GM23338 (cell line): ENCODE measurements at places on chromosomes 3 and 15.
A peak's percentile ranks its signal among the peaks of the same experiment; 100 is the strongest.

DNA sequence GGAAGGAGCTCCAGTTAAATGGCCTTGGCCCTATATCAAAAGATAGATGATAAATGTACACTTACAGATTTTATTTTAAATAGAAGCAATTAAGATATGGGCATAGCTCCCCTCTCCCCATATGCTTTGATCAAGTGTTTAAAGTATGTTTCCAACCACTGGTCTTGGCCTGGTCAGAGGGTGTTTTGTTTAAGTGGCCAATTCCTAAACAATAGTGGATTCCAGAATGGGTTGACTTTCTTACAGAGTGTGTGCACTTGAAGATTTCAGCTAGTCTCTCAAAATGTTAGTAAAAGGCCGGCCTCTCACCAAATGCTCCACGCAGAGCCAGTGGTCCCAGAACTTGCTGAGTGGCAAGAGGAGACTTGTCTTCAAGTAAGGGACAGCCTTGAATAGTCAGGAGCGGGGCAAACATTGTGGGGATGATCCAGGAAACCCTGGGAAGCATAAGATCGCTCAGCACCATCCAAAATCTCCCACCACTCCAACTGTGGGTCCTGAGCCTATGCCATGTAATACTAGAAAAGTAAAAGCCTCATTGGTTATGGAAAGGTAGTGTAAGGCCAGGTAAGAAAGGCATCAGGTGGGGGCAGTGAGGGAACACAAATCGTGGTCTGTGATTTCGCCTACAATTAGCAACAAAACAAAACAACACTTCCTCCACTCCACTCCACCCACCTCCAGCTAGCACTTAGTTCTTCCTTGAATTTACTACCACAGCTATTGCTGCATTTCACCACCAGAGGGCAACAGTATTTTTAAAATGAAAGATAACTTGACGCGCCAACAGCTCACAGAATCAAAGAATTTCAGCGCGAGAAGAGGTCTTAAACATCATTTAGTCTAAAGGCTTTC, 4.8 kb downstream of the RARRES1 start:
- peak; percentile 86 for DNase-seq

GRCh38 chr15:70410371-70410985, 312.8 kb upstream of the TLE3 start:
- no peak for DNase-seq

DNA sequence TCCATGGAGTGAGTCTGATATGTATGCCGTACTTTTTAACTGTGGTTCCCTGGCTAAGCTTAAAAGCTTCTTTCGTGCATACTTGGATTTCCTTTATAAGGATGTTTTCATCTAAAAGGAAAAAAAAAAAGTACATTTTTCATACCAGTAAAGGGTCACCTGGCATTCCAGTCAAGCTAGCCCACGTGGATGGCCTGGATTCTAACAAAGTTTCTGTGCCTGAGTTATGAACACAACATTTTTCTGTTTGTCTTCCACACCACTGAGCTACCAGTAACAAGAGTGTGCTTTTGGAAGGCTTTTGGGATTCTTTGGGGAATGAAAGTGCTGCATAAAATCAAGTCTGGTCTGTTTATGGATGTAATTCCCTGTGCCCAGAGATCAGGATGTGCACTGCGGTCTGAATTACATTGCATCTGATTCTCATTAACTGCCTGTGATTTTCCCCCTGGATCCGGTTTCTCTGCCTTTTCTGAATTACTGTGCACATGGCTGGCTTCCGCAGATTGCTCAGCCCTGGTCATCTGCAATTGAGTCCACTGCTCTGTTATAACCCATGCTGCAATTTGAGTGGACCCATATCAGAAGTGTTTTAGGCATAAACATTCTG, 38.2 kb upstream of the MAGI1 start:
- no peak for DNase-seq

DNA sequence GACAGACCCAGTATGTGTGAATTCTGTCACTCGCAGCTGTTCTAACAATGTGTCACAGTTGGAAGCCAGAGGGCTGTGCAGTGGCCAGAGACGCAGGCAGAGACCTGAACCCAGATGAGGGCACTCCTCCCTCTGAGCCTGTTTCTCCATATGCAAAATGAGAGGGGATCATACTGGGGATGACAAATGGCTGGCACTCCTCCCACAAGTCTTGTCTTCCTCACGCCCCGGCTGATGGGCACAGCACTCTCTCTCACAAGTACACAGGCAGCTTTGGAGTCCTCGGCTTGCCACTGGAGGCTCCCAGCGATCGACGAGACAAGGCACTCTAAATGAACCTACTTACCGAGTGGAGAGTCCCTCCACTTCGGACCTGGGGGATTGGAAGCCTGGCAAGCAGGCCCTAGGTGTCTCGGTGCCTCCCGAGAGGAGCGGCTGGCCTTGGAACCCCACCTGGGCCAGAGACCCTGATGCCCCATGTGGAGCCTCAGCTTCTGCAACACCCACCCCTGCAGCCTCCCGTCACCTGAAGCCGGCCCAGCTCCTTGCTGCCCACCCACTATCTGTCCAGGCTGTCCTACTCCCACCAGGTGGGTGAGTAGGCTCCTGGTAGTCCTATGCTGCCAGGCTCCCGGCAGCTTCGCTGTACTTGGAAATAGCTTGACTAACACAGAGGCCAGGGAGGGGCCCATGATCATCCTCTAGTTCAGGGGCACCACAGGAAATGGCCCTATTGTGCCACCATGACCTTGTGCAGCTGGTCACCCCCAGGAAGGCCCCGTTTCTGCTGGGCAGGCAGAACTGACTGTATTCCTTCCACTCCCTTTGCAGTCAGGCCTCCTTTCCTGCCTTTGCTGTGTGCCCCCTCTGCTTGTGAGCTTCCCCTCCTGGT, 65.0 kb upstream of the IQSEC1 start:
- no peak for DNase-seq

DNA sequence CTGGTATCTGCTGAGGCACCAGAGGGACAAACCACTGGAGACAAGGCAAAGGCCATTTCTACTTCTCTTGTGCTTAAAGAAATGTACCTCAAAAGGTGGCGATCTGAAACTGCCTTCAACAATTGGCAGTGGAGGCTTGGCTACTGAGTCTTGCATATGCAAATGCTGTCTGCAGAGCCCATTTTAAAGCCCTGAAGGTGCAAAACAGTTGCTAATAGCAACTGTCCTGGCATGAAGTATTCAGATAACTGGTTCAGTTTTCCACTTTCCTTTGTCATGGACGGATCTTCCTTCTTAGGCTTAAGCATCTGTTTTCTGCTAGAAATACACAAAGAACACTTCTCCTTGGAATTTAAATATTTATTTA, 71.4 kb upstream of the PSMD6 start:
- peak; percentile 74 for DNase-seq

DNA sequence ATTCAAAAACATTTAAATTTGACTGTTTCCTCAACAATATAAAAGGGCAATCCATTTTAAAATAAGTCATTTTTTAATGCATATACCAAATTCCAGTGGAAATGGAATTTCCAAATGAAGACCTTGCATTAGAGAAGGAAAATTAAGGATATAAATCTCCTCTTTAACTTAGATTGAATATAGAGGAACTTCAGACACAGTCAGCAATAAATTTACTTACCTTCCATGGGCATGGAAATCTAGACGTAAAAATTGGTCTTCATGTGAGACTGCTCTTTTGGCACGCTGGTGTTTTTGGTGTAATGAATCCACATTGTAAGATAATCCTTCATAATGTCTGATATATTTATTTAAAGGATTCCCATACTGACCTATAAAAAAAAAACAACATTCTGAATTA, 32.1 kb downstream of the ADAM10 start:
- DNase-seq: no peak

DNA sequence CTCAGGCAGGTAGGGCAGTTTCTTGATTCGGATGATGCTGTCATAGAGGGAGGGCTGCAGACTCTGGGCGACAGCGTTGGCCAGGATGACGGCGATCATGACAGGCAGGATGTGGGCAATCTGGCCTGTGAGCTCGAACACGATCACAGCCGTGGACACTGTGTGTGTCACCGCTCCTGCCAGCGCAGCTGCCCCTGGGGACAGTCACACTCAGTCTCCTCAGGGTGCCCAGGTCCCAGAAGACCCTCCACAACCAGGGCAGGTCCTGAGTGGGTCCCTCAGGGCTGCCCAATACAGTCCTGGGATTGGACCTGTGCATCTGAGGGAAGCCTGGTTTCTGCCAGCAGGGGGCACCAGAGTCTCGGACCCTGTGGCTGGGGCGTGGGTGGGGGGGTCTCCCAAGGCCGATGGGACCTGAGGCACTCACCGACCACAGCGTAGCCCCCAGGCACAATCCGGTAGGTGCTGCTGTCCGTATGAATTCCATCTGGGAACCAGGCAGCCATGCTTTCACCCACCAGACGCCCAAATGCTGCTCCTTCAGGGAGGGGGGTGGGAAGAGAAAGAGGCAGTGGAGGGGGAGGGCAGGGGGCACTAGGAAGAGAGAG, 7.2 kb downstream of the CLCN2 start:
- DNase-seq: peak; percentile 73

GRCh38 chr3:182525766-182526374, 267.4 kb upstream of the ATP11B start:
- DNase-seq: no peak

DNA sequence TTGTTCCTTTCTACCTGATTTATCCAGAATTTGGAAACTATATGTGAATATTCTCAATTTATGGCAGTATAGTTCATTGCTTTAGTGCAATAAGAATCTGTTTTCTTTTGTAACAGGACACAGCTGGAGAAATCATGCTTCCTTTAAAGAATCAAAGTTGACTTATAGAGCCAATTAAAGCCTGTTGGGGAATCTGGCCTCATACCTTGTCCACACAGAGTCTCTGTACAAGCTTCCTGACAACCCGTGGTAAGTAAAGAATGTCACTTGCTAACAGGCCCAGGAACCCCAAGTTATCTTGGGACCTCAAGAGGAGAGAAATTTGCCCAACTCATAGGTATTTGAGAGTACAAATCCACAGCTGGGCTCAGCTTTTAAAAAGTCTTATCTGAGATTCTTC, 10.2 kb downstream of the ZNF445 start:
- no peak for DNase-seq

DNA sequence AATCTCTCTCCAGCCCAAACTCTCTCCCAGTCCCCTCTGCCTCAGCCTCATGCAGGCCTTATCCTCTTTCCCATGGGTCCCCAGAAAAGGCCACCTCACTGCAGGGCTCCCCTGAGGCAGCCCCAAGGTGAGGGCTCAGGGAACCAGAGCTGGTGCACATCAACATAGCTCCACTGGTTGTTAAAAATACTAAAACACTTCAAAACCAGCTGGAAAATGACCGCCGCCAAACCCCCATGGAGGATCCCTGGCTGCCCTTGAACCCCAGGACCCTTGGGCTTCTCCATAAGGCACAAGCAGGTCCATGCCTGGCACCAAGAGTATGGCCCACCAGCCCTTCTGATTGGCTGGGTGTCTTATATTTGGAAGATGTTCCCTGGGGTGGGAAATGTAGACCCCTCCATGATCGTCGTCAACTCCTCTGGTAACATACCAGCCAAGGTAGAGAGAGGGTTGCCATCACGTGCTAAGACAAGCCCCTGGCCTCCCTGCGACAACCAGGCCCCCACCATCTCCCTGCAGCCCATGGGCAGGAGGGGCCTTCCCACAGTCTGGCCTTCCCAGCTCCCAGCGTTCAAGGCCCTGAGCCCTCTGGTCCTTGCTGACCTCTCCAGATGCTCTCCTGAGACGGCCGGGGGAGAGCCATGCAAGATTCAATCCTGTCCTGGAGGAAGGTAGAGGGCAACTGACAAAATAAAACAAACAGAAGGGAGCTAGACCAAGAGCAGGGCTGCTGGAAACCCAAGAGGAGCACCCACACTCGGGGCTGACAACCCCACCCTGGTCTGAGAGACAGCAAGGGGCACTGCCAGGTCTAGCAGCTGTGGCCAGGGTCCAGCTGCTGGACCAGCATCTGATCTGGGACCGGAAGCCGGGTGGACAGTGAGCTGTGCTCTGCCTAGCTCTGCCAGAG, 132.1 kb upstream of the PRR20G start:
- DNase-seq: no peak

- DNase-seq: no peak
Observed at GRCh38 chr3:55687526-55687925, 200.4 kb upstream of the WNT5A start.

- no peak for DNase-seq
Observed at GRCh38 chr15:41774882-41775417, 666 bp downstream of the MAPKBP1 start.

- no peak for DNase-seq
Observed at GRCh38 chr3:177106594-177106993, 90.7 kb downstream of the TBL1XR1 start.

GRCh38 chr3:151199554-151200438, 3.2 kb downstream of the GPR171 start:
- DNase-seq: no peak

DNA sequence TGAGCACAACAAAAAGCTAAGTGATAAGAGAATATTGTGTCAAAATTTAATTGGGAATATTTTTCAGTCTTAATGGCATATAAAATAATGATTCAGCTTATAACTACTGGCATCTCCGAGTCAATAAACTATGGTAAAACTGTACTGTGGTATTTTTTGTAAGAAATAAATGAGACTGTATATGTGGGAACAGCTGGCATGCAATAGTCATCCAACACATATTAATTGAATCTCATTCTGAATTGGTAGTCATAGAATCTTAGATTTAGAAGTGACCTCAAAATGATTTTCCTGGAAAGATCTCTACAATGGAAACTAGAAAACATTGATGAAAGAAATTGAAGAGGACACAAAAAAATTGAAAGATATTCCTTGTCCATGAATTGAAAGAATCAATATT, 133.4 kb upstream of the SLC7A14 start:
- DNase-seq: no peak

- DNase-seq: no peak
Observed at GRCh38 chr3:170724599-170725280, 138.9 kb upstream of the SLC7A14 start.

- no peak for DNase-seq
Observed at GRCh38 chr3:84961521-84962255, 2.9 kb downstream of the CADM2 start.

DNA sequence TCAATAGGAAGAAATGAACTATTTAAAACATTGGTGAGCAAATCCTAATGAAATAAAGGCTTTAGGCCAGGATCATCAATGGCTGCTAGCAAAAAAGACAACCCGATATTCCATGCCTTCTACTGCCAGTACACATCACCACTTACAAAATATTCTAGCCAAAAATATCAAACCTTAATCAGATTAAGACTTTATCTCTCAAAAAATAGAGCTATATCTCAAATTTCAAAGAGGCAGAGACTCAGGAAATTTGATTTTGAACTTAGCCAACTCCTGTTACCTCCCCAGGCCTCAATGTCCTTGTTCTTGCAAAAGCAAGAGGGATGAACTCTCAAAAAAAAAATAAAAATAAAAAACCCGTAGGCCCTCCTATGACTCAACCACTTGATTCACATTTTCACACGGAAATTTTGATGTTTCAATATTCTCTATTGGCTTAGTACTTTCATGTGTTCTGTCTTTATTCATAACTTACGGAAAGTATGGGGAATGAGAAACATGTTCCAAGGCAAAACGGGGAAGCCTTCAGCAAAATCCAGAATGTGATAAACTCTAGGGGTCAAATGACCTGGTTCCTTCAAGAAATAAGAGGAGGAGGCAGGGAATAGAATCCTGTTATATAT, 273.3 kb upstream of the ZPLD1 start:
- no peak for DNase-seq

DNA sequence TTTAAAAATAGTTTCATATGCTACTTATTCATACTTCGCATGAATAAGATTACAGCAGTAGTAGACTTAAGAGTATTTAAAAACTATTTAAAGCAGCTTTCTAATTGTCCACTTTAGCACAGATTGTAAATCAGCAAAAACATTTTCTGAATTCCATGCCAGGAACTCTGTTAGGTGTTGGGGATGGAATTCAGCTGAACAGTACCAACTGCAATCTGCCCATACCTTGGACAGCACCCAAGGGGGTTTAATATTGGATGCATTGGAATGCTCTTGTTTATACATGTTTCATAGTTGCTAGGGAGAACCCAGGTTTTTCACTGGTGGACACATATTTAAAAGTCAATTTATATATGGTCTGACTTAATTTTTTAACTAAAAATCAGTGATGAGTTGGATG, 74.8 kb downstream of the PPM1L start:
- DNase-seq: no peak
